Anterior cingulate cortex (tissue), 58 donors: ENCODE measurements at places on chromosomes 13 and 19.

GRCh38 chr19:3178973-3179738 lies 587 bp downstream of the S1PR4 start:
- DNase-seq = no peak

- no peak for DNase-seq
These were observed 20.1 kb downstream of the PCCA start for GRCh38 chr13:100108913-100109507.

DNA sequence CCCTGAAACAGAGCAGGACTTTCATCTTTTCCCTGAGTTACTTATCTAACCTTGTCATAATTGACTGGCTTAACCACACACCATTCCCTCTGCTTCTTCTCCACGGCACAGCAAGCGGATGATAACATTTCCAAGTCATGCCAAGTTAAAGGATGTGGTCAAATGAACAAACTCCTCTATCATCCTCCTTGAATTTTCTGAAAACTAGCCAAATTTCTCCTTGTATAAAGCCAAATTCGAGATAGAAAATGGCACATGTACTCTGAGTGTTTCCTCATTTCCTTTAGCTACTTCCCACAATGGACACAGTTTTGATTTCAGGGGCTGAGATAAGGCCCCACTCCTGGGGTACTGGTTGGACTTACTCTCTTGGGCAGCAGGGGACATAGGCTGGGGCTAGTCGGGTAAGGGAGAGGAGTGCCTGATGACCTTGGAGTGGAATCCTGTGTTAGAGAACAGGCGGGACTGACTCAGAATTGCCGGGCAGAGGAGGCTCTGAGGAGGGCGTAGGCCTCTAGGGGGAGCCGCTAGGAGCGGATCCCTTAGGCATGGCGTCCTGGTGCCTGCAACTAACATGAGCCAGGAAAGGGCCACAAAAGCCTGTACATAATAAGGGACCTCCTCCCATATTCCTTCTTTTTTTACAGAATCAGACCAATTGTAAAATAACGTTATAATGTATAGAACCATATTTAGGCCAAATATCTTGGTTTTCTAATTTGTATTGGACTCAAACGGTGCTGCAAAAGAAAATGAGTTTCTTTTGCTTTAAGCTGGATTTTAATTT lies 20.3 kb upstream of the TMTC4 start:
- DNase-seq = peak; percentile 3

- DNase-seq = no peak
These were observed 4.7 kb upstream of the UBE2M start for GRCh38 chr19:58563034-58563573.

GRCh38 chr13:114071991-114072390 lies 60.4 kb downstream of the RASA3 start:
- no peak for DNase-seq

DNA sequence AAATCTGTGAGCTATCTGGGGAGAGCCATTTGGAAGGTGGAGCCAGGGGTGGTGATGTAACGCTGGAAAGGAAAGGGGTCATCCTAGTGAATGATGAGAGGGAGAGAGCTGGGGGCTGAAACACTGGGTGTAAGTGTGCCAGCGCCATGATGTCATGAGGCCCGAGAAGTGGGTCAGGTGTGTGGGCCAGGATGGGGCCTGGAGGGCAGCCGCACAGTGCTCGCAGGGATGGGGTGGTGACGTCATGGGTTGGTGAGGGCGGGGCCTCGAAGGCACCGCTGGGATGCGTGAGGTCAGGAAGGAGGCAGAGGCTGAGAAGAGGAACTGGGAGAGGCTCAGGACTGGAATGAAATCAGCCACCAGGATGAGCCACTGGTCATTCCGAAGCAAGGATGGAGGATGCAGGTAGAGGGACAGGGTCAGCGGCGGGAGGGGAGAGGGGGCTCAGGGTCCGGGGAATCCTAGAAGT lies 4.4 kb downstream of the CCDC61 start:
- DNase-seq = peak; percentile 25

- DNase-seq = no peak
These were observed 356.7 kb downstream of the FGF9 start for GRCh38 chr13:22027566-22027965.

DNA sequence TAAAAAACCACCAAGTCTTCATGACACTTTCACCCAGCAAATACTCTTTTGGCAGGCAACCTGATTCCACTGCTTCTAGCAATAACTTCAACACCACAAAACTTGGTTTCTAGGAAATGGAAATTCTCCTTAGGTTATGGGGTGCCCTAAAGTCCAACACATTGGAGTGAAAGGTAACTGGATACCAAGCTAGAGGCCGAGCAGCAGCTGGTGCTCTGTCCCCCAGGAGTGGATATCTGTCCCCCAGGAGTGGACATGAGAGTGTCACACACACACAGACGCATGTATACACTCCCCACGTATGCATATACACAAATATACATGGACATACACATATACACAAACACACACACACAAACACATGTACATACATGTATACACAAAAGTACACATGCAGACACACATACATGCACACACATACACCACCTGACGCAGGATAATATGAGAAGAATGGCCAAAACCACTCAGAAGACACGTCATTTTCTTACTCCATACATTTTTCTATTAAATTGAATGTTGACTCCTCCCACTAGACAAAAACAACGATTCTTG lies 50.8 kb downstream of the RFX2 start:
- DNase-seq = no peak

GRCh38 chr13:45851171-45851921 lies at the start of gene SIAH3:
Gene SIAH3, minus strand, starts transcription at chr13:45851753. Its CDS starts 124 bp downstream, at chr13:45851629.
- peak; percentile 16 for DNase-seq

DNA sequence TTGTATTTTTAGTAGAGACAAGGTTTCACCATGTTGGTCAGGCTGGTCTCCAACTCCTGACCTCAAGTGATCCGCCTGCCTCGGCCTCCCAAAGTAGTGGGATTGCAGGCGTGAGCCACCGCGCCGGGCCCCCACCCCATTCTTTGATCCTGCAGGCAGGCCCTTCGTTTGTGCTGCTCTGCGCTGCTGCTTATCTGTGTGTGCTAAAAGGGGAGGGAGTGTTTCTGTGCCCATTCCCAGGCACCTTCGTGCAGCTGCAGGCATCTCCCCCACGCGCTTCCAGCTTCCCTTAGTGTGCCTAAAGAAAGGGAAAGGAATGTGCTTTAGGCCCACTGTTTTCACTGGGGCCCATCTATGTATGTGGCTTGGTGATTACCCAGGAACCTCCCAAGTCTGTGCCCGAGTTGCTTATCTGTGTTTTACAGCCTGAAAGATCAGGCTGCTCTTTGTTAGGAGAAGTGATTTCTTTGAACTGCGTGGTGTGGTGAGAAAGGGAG lies 27.2 kb downstream of the EPN1 start:
- DNase-seq = no peak

DNA sequence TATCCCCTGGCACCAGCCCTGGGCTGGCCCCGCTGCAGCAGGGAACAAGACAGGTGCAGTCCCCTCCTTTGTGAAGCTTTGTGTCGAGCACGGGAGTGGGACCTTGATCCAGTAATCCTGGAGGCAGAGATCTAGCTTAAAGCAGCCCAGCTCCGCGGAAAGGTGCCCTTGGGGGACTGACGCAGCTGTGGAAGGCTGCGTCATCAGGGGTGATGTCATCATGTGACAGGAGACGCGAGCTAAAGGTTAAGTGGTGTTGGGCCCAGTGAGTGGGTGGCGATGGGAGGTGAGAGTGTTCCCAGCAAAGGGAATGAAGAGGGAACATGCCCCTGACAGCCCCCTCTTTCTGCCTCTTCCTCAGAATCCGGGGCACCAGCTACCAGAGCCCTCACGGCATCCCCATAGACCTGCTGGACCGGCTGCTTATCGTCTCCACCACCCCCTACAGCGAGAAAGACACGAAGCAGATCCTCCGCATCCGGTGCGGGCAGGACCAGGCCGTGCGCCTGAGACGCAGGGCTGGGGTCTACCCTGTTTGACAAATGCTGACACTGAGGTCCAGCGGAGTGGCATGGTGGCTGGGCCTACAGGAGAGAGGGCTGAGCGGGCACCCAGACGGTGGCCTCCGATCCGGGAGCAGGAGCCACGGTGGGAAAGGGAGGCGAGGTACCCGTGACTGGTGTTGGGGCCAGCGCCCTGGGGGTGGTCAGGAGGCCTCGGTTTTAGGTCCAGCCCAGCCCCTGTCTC lies 2.6 kb downstream of the LHB start:
- DNase-seq = no peak

DNA sequence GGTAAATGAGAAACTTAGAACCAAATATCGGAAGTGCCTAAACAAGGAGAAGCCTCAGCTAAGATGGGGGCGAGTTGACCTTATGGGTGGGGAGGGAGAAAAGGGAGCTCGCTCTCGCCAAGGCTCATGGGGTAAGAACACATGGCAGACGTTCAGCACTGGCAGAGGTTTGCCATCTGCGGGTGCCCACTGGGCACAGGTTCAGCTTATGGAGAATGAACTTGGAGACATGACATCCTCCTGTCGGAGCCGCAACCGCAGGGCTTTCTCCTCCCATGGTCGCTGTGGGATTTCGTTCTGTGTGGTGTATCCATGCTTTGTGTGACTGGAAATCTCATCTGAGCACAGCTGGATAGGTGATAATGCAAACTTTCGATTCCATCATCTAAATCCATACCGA lies 36.1 kb upstream of the PEPD start:
- no peak for DNase-seq

GRCh38 chr13:41603917-41604316 lies 146.6 kb downstream of the RGCC start:
- DNase-seq = no peak

DNA sequence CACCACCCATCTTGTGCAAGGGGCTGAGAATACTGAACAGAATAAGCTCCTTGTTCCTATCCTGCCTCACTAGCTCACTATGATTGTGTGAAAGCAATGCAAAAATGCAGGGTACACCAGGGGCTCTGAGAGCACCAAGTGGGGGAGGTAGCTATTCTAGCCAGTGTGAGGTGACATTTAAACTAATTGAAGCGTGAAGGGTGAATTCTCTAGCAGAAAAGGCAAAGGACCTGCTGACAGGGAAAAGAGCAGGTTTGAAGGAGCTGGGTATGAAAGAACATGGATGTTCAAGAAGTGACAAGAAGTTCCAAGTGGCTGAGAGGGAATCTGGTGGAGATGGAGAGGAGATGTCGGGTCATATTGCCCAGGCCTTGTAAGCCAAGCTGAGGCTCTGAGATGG lies 64.2 kb downstream of the SIAH3 start:
- no peak for DNase-seq

DNA sequence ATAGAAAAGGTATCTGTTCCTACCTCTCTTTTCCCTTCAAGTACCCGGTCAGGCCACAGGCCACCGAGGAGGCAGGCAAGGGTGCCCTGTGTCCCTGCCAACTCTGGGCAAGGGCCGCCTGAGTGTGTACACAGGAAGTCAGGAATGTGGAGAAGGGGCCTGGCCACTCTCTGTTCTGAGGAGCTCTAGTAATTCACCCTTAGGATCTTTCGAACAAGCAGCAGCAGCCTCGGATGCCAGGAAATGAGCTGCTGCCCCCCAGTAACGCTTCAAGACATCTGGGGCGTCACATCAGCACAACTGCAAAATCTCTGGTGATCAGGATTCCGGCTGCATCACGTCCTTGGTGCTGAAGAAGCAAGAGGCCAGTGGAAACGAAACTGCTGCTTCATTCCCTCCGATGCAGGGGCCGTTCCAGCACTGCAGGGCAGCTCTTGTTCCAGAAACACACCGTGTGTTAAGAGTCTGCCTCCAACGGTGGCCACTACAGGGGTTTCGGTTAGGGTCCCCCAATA lies 2.0 kb downstream of the RAB20 start:
- DNase-seq = no peak

DNA sequence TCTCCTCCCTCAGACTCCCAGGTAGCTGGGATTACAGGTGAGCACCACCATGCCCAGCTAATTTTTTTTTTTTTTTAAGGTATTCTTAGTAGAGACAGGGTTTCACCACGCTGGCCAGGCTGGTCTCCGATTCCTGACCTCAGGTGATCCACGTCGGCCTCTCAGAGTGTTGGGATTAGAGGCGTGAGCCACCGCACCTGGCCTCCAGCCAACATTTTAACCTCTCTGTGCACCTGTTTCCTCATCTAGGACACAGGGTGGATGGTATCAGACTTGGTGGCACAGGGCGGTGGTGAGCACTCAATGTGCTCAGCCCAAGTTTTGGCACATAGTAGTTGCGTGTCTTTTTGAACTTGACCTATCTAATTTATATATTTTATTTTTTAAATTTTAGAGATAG lies 12.5 kb downstream of the APBA3 start:
- DNase-seq = no peak

- no peak for DNase-seq
These were observed 297.8 kb downstream of the ZNF536 start for GRCh38 chr19:30670011-30670329.

DNA sequence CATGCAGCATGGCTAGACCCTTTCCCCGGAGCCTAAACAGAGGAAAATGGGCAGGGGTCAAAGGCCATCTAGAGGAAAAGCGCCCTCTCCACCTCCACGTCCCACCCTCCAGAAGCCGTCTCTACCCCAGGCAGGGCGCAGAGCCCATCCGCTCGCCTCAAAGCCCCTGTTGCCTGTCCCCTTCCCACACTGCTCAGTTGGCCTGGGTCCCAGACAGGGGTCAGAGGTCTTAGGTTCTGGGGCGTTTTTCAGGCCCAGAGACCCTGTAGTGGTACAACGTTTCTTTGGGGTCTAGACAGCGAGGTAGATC lies 285 bp downstream of the TMEM143 start:
- no peak for DNase-seq

- DNase-seq = no peak
These were observed 7.4 kb downstream of the TGDS start for GRCh38 chr13:94588541-94588940.

DNA sequence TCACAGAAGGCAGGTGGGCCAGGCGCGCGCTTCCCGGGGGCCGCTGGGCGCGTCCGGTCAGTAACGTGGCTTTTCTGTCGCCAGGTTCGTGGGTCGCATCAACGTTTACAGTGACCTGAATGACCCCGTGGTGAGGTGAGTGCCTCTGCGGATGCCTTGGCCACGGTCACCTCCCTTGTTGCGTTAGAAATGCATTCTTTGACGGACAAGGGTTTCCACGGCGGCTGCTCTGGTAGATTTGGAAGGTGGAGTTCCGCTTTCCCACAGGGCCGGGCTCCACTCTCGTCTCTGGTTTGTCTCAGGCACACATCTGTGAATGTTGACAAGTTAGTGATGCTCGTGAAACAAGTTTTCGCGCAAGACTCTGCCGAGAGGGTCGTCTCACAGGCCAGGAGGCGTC lies 130.0 kb downstream of the ATP11A start:
- DNase-seq = no peak

GRCh38 chr19:4581666-4582553 lies 22.4 kb upstream of the SEMA6B start:
- no peak for DNase-seq

- no peak for DNase-seq
These were observed 95.1 kb downstream of the ATP11A start for GRCh38 chr13:112784811-112785482.

GRCh38 chr13:112689303-112690245 lies at the start of gene ATP11A:
Gene ATP11A, plus strand, starts transcription at chr13:112690038. Its CDS starts 379 bp downstream, at chr13:112690417.
- peak; percentile 85 for DNase-seq

DNA sequence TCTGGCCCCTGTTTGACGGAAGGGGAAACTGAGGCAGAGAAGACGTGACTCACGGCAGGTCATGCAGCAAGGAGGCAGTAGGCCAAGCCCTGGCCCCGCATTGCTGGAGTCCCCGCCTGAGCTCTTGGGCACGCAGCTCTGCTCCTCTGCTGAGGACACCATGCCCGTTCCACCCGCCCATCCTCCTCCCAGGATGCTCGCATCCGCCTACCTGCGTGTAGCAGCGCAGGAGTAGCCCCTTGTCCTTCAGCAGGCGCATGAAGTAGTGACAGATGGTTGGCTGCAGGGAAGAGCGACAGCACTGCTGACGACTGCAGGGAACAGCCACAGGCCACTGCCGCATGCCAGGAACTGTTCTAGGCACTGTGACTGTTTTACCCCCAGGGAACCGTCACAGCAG lies 10.5 kb downstream of the SIRT2 start:
- no peak for DNase-seq

GRCh38 chr13:97019236-97019635 lies 25.0 kb upstream of the OXGR1 start:
- DNase-seq = no peak
